NCI-H1930 (cell line): ENCODE measurements at places on chromosomes 4 and X.

- no peak for DNase-seq
Observed at GRCh38 chr4:153987291-153987690, 198.4 kb upstream of the SFRP2 start.

GRCh38 chr4:172996571-172997216 lies 171.9 kb upstream of the GALNT7 start:
- DNase-seq, result no peak

DNA sequence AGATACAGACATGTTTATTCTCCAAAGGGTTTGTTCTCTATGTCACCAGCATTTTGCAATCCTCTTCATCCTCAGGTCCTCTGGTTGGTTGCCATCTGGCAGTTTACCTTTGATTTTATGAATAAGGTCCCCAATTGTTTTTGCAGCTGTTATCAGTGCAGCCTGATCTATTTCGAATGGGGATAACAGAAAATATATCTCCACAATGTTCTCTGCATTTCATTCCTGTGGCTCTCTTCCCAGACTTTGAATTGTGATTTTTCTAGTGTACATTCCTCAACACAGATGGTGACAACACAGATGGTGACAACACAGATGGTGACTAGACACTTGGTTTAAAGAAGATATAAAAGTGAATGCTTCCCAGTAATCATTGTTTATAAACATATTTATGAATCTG lies 74.1 kb downstream of the FBXO8 start:
- no peak for DNase-seq

GRCh38 chrX:132774010-132774714 lies 184.3 kb downstream of the HS6ST2 start:
- DNase-seq, result no peak

GRCh38 chrX:127259742-127260141 lies 440.2 kb downstream of the PRR32 start:
- DNase-seq, result no peak

DNA sequence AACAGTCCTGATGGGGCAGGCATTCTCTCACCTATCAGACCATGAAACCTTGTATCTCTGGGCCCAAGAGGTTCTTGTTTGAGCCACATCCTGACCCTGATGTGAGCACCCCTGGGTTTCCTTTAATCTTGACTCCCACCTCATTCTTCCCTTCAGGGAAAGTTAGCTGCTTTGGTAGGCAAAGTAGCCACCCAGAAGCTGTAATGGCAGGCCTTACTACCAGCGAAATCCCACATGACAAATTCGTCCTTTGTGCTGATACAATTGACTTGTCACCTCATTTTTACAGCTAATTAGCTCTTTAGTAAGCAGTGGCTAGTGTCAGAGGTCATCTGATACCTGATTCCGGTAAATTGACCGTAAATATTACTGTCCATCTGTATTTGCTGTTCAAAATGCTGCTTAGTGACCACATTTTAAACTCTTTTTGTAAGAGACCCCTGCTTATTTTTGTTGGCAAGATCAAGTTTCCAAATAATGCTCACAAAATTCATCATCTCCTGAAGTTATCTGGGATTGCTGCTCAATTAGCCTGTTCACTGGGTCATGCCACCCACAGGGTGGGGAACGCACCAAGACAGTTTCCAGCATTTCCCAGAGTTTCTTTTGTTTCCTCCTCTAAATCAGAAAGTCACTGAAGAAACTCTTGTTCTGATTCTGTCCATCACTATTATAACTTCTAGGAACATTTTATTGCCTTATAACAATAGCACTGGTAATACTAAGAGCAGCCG lies 329.7 kb downstream of the GPAT3 start:
- no peak for DNase-seq

DNA sequence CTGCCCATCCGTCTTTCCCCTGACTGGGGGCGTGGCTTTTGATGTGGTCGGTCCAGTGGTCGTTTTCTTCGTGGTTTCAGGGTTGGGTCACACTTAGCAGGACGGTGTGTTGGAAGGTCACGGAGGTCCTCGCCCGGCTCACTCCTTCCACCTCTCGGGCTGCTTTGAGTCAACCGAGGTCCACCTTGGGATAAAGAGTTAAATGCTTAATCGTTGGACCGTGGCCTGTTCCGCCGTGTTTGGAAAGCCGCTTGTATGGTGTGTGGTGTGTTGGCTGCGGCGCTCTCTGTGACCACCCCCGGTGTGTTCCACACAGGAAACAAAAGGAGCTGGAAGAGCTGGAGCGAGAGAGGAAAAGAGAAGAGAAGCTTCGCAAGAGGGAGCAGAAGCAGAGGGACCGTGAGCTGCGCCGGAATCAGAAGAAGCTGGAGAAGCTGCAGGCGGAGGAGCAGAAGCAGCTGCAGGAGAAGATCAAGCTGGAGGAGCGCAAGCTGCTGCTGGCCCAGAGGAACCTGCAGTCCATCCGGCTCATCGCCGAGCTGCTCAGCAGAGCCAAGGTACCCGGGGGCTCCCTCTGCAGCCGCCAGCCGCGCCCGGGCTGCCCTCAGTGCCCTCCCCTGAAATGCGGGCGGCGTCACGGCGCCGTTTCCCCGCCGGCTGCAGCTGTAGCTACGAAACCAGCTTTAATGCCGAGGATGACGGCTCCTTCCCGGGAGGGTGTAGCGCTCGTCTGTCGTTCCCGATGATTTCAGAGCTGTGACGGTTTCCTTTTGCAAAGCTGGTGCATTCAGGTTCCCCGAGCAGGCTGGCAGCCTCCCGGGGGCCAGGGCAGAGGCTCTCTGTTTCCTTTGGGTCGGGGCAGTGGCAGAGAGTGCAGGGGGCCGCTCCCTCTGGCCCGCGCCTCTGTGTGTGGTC lies 7.7 kb downstream of the AKAP17A start:
- no peak for DNase-seq

GRCh38 chr4:169963998-169964397 lies 62.2 kb downstream of the MFAP3L start:
- no peak for DNase-seq

GRCh38 chr4:118969359-118969758 lies 80.7 kb downstream of the SYNPO2 start:
- DNase-seq, result peak; percentile 11

DNA sequence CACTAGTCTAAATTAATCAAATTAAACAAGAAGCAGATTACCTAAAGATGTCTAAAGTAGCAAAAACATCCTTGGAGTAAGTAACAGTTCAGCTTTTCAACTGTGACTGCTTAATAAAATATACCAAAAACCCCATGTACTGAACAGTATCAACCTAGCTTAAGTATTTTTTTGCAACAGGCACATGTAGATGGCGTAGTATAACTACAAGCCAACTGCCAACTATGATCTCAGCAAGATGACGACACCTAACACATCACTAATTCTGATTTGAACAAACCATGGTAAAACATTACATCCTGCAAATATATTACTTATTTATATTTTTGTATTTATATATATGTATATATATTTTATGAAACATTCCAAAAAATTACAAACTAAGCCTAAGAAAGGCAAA lies 24.5 kb downstream of the DHX15 start:
- no peak for DNase-seq

DNA sequence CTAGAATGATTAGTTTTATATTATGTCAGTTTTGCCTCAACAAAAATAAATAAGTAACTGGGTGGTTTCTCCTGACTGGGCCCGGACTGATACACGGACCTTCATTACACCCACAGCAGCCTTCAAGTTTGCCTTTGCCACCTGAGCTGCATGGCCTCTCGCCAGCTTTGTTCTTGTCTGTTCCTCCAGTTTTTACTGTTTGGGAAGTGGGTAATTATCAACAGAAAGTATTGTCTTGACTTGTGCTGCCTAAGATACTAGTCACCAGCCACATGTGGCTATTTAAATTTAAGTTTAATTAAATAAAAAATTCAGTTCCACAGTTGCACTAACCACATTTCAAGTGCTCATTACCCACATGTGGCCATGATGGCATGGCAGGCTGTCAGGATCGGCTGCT lies 74.7 kb upstream of the INTU start:
- DNase-seq, result no peak

- DNase-seq, result no peak
Observed at GRCh38 chrX:97065066-97065465, 181.4 kb downstream of the RPA4 start.

- DNase-seq, result no peak
Observed at GRCh38 chr4:1761130-1761689, 31.9 kb upstream of the FGFR3 start.

GRCh38 chr4:146368209-146368608 lies 153.5 kb downstream of the SLC10A7 start:
- no peak for DNase-seq

DNA sequence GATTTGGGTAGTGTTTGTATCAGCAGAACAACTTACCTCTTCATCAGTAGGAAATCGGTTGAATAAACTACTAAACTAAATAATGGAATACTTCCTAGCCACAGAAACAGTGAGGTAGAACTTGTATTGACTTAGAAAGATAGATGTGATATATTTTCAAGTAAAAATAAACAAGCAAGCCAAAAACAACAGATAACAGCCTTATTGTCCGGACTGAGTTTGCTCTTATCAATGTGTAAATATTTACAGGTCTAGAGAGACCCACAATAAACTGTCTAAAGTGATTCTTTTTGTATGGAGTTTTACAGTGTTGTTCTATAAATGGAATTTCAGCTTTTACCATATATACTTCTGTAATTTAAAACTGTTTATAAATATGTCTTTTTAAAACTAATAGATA lies 721.8 kb downstream of the ADGRL3 start:
- DNase-seq, result no peak

DNA sequence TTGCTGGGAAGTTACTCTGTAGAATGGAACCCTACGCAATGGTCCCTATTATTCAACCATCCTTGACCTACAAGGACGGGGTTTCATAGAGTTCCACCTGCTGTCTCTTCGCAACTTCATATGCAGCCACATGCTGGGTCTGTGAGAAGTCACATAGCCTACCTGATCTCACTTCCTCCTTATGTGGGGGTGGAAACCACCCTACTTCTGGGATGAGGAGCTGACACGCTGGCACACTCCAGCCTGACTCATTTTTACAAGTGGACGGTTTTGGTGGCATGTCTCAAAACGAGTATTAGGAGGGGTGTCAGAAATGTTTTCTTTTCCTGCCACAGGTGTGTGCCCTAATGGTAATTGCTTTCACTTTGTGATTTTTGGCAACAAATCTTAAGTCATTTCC lies 36.8 kb upstream of the ARSD start:
- DNase-seq, result no peak

DNA sequence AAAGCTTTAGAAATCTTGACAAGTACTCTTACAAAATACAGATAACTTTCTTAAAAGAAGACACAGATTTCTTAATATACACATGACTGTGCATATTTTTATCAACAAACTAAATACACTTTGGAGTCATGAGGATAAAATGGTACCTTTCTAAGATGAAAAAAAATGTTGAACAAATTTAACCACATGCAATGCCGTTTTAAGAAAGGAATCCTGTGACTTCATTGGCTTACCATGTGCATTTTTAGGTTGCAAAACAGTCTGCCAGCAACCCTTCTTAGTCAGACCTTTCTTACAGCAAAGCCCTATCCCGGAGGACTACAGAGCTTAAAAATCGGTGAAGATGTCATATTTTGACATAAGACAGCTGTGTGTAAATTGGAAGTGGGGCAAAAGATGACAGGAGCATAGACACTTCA lies 51.7 kb downstream of the GASK1B start:
- DNase-seq, result no peak

- no peak for DNase-seq
Observed at GRCh38 chr4:165101641-165102040, 11.0 kb downstream of the TMEM192 start.

DNA sequence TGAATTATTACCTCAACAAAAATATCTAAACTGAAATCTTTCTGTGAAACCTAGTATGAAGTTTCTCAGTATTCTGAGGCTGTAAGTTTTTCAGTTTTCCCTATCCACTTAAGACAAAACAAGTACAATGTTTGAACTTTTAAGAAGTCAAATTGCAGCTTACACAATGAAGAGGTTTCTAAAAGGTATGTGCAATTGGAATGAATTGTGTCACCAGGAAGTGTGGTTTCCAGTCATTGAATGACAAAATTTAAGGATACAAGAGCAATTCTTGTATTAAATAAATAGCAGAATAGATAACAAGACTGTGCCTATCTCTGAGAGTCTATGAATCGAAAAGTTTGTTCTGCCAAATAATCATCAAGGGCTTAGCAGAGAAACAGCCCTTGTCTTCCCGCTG lies 207.3 kb downstream of the ANKRD50 start:
- DNase-seq, result no peak

DNA sequence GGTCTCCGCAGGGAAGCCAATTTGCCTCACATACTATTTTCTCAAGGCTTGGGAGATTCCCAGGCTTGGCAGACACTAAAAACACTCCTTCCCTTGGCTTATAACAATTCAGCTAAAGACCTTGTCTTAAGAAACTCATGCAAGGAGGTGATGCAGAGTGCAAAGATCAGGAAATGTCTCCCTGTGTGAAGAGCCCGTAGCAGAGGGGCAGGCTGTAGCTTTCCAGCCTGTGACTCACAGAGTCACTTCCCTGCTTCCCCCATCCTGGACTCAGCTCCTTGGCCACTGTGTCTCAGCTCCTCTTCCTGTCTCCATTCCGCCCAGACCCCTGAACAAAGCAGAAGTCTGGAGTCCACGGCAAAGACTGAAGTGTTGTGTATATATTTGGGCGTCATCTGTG lies 56.1 kb downstream of the KDR start:
- DNase-seq, result no peak

GRCh38 chr4:159206427-159206871 lies 103.6 kb downstream of the RAPGEF2 start:
- DNase-seq, result no peak

GRCh38 chr4:56742080-56742871 lies 61.2 kb upstream of the HOPX start:
- no peak for DNase-seq

DNA sequence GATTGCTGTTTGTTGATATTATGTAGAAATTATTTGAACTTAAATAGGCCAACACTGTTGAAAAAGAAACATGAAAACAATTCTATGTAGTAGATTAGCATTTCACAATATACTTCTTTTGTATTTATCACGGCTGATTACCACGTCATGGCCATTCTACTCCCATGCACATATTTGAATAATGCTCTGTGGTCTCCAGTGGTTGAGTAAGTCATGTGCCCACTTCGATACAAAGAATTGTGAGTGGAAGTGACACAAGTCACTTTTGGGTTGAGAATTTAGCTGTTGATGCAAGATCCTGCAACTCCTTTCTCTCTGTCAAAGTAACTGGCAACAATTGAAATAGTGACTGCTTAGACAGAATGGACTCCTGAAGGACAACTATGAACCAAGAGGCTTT lies 6.7 kb upstream of the FSTL5 start:
- no peak for DNase-seq

GRCh38 chr4:186724864-186725468 lies 1.3 kb upstream of the FAT1 start:
- DNase-seq, result no peak

- DNase-seq, result no peak
Observed at GRCh38 chr4:8560265-8561047, 19.7 kb upstream of the GPR78 start.

DNA sequence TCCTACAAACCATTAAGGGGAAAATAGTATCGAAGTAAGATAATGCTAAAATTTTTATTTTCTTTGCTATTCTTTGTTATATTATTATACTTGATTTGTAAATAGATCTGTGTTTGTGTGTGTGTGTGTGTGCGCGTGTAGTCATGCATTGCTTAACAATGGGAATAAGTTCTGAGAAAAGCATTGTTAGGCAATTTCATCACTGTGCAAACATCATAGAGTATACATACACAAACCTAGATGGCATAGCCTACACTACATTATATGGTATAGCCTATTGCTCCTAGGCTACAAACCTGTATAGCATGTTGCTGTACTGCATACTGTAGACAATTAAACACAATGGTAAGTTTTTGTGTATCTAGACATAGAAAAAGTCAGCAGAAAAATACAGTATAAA lies 17.1 kb downstream of the MTTP start:
- peak; percentile 46 for DNase-seq

- DNase-seq, result no peak
Observed at GRCh38 chrX:130264573-130264972, 4.1 kb downstream of the ZNF280C start.
